ENCODE measurements at places on chromosomes 2 and 18. TPM values are rescaled to one million over a fixed set of nuclear protein-coding genes. Genes with fewer than 3 reads are reported as not detected.

GRCh38 chr2:20614201-20615067 is 36.5 kb downstream of the HS1BP3 start:
- no peak overlapping the region for H3K4me3 ChIP-seq
- DNase-seq = no peak
- H3K4me1 ChIP-seq = no peaks in the 10 kb centered on the region
- H3K27me3 ChIP-seq = no peaks in the 10 kb centered on the region
- no peaks in the 10 kb centered on the region for H3K36me3 ChIP-seq

GRCh38 chr18:57329856-57330255 is 22.5 kb upstream of the ST8SIA3 start:
- H3K36me3 ChIP-seq = no peaks in the 10 kb centered on the region
- no peaks in the 10 kb centered on the region for H3K27me3 ChIP-seq
- no peaks in the 10 kb centered on the region for H3K4me1 ChIP-seq
- H3K27ac ChIP-seq = no peak overlapping the region
- DNase-seq = no peak

- no peak overlapping the region for H3K4me3 ChIP-seq
- H3K27ac ChIP-seq = no peak overlapping the region
- H3K27me3 ChIP-seq = no peaks in the 10 kb centered on the region
- DNase-seq = no peak
Observed at GRCh38 chr2:1621041-1621440, 123.3 kb downstream of the PXDN start.

DNA sequence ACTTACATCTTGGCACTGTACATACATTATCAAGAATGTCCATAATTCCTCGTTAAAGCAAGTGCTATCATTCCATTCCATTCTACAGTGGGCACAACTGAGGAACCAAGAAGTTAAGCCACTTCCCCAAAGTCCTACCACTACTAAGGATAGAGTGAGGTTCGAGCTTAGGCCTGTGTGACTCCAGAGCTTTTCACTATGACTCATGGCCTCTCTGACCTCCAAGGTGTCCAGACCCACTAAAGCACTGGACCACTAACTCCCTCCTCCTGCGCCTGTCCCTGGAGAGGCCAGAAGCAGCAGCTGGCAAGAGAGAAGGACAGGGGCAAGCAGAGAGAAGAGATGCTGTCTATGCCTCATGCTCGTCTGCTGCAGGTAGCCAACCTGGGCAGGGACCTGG is 117.0 kb downstream of the ZBTB7C start:
- H3K36me3 ChIP-seq = no peaks in the 10 kb centered on the region
- no peak for DNase-seq
- no peak overlapping the region for H3K4me3 ChIP-seq
- peaks cover 6% of the 10 kb centered on the region for H3K27me3 ChIP-seq

DNA sequence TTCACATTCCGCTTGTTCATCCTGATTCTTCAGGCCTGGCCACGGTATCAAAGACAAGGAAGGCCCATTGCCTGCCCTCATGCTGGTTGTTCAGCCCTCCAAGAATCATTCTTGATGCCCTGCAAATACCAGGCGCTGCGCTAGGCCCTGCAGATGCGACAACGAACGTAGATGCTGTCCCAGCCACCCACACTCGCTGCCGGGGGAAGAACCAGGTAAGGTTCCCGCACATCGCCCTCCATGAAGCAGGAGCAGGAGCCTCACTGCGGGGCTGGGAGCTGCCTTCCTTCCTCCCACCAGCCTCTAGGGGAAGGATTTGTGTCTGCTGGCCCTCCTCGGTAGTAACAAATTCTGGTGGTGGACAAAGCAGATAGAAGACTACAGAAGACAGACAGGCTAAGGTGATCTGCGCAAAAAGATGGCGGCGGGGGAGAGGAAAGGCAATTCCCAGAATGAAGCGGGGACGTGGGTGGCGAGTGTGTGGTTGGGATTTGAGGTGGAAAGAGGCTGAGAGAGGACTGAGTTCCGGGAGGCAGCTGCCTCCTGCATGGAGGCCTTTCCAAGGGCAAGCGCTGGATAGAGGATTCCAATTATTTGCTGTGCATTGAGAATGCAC is 19.8 kb upstream of the GPR55 start:
- H3K36me3 ChIP-seq = no peaks in the 10 kb centered on the region
- no peak for DNase-seq
- peaks cover 54% of the 10 kb centered on the region for H3K4me1 ChIP-seq
- peak overlapping the region; percentile 0 for H3K27ac ChIP-seq
- H3K4me3 ChIP-seq = peak overlapping the region; percentile 54

DNA sequence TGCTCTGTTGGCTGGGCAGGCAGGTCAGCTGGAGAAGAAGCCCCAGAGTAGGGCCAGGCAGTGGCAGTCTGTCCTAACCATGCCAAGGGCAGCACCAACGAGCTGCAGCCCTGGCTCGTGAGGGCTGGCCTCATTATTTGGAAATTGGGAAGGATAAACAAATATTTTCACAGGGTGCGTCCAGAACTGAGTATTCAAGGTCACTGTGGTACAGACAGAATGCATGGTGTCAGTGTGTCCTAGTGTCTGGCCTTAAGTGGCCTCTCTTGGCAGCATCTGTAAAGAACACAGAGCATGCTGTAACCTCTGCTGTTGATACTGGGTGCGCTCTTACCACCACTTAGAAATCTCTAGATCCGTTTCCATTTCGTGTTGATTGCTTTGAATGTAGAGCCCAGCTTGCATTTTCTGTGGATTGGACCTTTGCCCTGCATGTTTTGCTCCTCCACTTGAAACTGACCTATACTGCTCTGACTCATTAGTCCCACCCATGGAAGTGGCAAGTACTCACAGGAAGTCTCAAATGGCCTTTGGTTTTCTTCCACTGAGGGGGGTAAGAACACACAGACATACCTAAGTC is 88.2 kb downstream of the GREB1L start:
- H3K36me3 ChIP-seq = no peaks in the 10 kb centered on the region
- no peak overlapping the region for H3K27ac ChIP-seq
- H3K27me3 ChIP-seq = peaks cover 5% of the 10 kb centered on the region
- no peaks in the 10 kb centered on the region for H3K4me1 ChIP-seq

DNA sequence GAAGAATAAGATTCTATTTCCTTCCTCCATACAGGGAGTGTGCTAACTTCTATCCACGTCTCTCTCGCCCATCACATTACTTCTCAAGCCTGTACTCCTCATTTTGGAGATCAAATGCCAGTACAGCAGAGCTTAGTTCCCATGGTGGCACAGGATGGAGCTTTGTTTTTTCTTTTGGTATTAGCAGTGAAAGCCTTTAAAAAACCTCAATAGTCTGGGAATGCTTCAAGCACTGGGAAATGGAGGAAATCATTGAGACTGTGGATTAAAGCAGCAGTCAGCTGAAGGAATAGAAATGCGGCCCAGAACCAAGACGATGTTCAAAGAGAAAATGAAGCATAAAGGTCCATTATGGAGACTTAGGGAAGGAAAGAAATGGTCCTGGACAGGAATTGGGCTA is 102.3 kb downstream of the NRXN1 start:
- DNase-seq = no peak
- no peak overlapping the region for H3K27ac ChIP-seq
- no peaks in the 10 kb centered on the region for H3K36me3 ChIP-seq
- no peaks in the 10 kb centered on the region for H3K4me1 ChIP-seq
- H3K4me3 ChIP-seq = no peak overlapping the region

GRCh38 chr2:171404261-171404660 is 29.5 kb downstream of the METTL8 start:
- DNase-seq = no peak
- no peaks in the 10 kb centered on the region for H3K27me3 ChIP-seq
- H3K27ac ChIP-seq = no peak overlapping the region

DNA sequence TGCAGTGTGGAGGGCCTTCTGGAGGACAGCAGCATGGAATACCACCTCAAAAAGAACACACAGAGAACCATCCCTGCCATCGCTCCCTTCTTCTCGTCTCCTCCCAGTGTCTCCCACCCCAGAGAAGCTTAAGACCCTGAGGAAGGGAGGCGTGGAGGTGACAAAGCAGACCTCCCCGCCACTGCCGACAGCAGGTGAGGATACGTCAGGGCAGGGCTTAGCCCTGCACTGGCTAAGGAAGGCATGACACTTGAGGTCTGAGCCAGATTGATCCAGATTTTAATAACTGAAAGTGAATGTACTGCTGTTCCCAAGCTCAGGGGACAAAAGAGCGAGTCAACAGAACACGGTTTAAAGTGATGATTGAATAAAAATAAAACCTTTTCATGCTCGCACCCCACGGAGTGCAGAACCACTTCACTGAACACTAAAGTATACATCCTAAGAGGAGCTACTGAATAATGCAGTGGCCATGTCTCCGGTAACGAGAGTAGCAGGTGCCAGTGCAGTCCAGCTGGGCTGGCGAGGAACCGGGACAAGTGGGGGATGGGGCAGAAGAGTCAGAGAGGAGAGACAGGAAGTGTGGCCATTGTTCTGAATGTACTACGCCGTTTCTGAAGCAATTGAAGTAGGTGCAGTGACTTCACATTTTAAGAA is 391.0 kb downstream of the CDH2 start:
- H3K4me3 ChIP-seq = no peak overlapping the region
- no peak overlapping the region for H3K27ac ChIP-seq
- DNase-seq = no peak
- H3K4me1 ChIP-seq = no peaks in the 10 kb centered on the region

- no peaks in the 10 kb centered on the region for H3K36me3 ChIP-seq
- no peak overlapping the region for H3K27ac ChIP-seq
- peaks cover 11% of the 10 kb centered on the region for H3K27me3 ChIP-seq
- no peaks in the 10 kb centered on the region for H3K4me1 ChIP-seq
Observed at GRCh38 chr18:57864615-57865121, 61.6 kb upstream of the ATP8B1 start.

- H3K4me3 ChIP-seq = no peak overlapping the region
- no peak for DNase-seq
- H3K4me1 ChIP-seq = peaks cover 4% of the 10 kb centered on the region
- H3K27me3 ChIP-seq = no peaks in the 10 kb centered on the region
- no peaks in the 10 kb centered on the region for H3K36me3 ChIP-seq
Observed at GRCh38 chr18:41695441-41695840, 259.6 kb upstream of the PIK3C3 start.

GRCh38 chr18:62659698-62660097 is 55.6 kb upstream of the PHLPP1 start:
- no peak for DNase-seq
- H3K4me3 ChIP-seq = no peak overlapping the region
- no peaks in the 10 kb centered on the region for H3K36me3 ChIP-seq

GRCh38 chr2:158499383-158499782 is 42.6 kb downstream of the PKP4 start:
- no peaks in the 10 kb centered on the region for H3K27me3 ChIP-seq
- no peak overlapping the region for H3K4me3 ChIP-seq
- H3K4me1 ChIP-seq = no peaks in the 10 kb centered on the region
- DNase-seq = no peak
- no peaks in the 10 kb centered on the region for H3K36me3 ChIP-seq

GRCh38 chr18:56953428-56954198 is 193.3 kb upstream of the BOD1L2 start:
- no peaks in the 10 kb centered on the region for H3K4me1 ChIP-seq
- peaks cover 6% of the 10 kb centered on the region for H3K36me3 ChIP-seq
- H3K27me3 ChIP-seq = no peaks in the 10 kb centered on the region
- H3K27ac ChIP-seq = no peak overlapping the region

DNA sequence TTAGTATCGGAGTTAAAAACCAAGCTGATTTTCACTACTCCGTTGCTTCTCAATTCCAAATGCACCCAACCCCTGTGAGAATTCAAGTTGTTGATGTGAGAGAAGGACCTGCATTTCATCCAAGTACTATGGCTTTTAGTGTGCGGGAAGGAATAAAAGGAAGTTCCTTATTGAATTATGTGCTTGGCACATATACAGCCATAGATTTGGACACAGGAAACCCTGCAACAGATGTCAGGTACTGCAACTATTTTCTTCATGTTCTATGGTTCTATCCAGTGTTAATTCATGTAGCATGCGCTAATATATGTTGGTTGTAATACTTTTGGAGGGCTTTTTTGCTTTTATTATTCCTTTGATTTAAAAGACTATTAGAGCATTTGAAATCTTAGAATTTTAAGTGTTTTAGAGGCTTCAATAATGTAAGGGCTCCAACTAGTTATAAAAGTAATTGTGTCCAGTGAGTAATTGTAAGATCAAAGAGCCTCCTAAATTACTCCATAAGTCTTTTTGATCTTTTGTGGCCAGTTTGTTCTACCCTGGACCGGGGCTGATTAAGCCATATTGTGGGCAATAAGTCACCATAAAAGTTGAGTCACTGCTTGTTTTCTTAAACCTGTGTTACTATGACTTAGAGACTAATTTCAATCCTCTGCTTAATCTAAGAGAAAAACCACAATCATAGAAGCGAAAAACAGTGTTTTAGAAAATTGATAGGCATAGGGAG is 22.9 kb downstream of the DSG4 start:
- no peaks in the 10 kb centered on the region for H3K27me3 ChIP-seq
- no peaks in the 10 kb centered on the region for H3K4me1 ChIP-seq
- DNase-seq = no peak
- H3K4me3 ChIP-seq = no peak overlapping the region
- no peaks in the 10 kb centered on the region for H3K36me3 ChIP-seq
- H3K27ac ChIP-seq = no peak overlapping the region

GRCh38 chr18:61608316-61608715 is 275.1 kb downstream of the CDH20 start:
- peaks cover 33% of the 10 kb centered on the region for H3K27me3 ChIP-seq
- DNase-seq = no peak
- no peak overlapping the region for H3K27ac ChIP-seq

GRCh38 chr2:29829841-29830240 is 91.5 kb downstream of the ALK start:
- no peaks in the 10 kb centered on the region for H3K4me1 ChIP-seq
- H3K36me3 ChIP-seq = no peaks in the 10 kb centered on the region
- peaks cover 2% of the 10 kb centered on the region for H3K27me3 ChIP-seq
- DNase-seq = no peak

- no peak overlapping the region for H3K27ac ChIP-seq
- no peaks in the 10 kb centered on the region for H3K4me1 ChIP-seq
- no peak for DNase-seq
Observed at GRCh38 chr2:29492701-29493100, 377.5 kb downstream of the CLIP4 start.

DNA sequence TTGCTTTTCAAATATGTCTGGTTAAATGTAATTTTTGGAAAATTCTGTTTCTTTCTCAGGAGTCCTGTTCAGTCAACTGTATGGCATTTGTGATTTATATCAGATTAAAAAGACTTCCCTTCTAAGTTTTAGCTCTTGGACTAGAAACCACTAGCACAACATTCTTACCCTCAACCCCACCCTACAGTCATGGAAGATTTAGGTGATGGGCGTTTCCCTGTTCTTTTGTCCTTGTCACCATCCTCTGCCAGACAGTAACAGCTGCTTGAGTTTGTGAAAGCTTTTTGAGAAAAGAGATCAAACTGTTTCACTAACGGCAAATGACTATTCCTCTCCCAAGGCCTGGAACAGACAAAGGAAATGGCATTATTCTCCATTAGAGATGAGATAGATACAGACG is 31.8 kb downstream of the SERPINB5 start:
- H3K4me3 ChIP-seq = no peak overlapping the region
- peaks cover 26% of the 10 kb centered on the region for H3K27me3 ChIP-seq
- no peak overlapping the region for H3K27ac ChIP-seq
- no peak for DNase-seq
- H3K4me1 ChIP-seq = no peaks in the 10 kb centered on the region

GRCh38 chr2:161107265-161107664 is 53.0 kb upstream of the TANK start:
- H3K27me3 ChIP-seq = peaks cover 9% of the 10 kb centered on the region
- H3K27ac ChIP-seq = no peak overlapping the region
- peaks cover 10% of the 10 kb centered on the region for H3K4me1 ChIP-seq
- H3K36me3 ChIP-seq = no peaks in the 10 kb centered on the region
- no peak overlapping the region for H3K4me3 ChIP-seq

- peaks cover 18% of the 10 kb centered on the region for H3K27me3 ChIP-seq
- DNase-seq = no peak
- H3K27ac ChIP-seq = no peak overlapping the region
- no peaks in the 10 kb centered on the region for H3K36me3 ChIP-seq
- H3K4me3 ChIP-seq = no peak overlapping the region
Observed at GRCh38 chr2:191158747-191159146, 8.0 kb upstream of the STAT4 start.

C2orf72 gene
- total RNA-seq = 0.34 TPM

TFPI gene
- total RNA-seq = not detected

FARSB gene
- 28.0 TPM for total RNA-seq

MYCN gene
- total RNA-seq = not detected

IMPACT gene
- 7.0 TPM for total RNA-seq
